NCI-H1694 (cell line): ENCODE measurements at places on chromosomes 6 and 20.

- no peak for DNase-seq
Measured at GRCh38 chr6:123965894-123966293, 162.2 kb downstream of the NKAIN2 start.

DNA sequence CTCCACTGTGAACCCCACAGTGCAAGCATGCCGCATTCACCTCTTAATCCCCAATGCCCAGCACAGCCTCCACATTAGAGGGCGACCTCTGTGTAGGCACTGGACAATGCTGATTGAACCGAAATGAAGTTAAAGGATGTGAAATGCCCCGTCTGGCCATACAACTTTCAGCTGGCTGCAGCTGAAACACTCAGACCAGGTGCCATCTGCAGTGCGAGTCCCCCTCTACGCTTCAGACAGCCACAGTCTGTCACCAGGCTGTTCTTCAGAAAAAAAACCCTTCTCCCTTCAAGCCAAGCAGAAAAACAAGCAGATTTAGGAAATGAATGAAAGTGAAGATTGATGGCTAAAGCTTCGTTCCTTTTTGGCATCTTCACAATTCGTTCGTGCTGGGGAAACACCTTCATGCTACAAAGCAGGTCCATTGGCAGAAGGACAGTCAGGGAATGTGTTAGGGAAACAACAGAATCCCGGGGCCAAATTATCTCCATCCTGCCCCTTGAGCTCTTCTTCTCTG is 44.7 kb downstream of the TNFAIP3 start:
- DNase-seq, result no peak

DNA sequence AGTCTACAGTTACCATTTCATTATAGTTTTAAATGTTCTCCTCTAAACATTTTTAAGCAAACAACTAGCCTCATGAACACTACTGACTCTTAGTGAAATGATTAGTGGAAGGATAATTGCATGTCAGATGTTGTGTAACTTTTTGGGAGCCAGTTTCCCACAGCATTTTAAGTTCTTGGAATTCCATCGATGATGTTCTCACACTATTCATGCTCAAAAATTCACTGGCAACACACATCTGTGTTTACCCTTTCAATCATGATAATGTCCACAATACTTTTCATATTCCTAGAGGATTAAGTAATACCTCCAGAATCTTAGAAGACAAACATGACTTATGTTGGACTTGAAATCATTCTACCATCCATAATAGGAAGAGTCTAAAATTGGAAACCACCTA is 678.1 kb upstream of the ID4 start:
- no peak for DNase-seq

- DNase-seq, result no peak
Measured at GRCh38 chr6:155311086-155311485, 3.2 kb downstream of the TFB1M start.

GRCh38 chr6:17725083-17725482 is 18.4 kb upstream of the NUP153 start:
- DNase-seq, result peak; percentile 60

DNA sequence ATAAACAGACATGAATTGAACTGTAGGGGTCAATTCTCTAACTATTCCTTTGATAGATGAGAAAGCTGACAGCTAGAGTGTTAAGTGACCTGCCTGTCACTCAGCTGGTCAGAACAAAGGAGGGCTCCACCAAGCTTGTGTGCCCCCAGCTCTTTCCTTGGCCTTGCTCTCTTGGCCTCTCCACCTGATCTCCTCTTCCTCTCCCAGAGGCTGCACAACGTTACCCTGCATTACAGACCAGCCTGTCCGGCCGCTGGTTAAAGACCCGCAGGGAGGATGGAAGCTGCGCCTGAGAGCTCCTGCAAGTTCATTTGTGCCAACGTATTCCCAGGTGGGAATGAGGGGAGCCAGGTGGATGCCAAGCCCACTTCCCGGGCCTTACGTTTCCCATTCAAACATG is 22.5 kb downstream of the AGPAT4 start:
- no peak for DNase-seq

- no peak for DNase-seq
Measured at GRCh38 chr20:47605673-47606413, 104.2 kb downstream of the NCOA3 start.

- no peak for DNase-seq
Measured at GRCh38 chr6:39870950-39871349, 63.3 kb downstream of the MOCS1 start.

DNA sequence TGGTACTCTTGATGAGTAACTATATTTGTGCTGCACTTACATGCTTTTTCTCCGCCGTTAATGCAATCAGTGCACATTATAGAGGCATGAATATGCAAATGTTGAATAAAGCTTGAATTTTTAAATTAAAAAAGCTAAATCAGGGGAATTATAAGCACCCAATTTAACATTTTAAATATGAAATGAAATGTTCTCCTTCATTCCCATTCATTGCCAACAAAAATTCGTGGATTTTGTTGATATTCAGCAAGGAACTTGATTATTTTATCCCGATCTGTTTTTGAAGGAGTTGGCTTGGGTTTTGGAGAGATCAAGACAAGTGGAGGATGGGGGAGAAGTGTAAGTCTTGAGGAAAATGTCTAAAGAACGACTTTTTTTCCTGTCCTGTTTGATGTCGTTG is 318.7 kb upstream of the SOX4 start:
- no peak for DNase-seq

GRCh38 chr20:40635971-40636370 is 53.1 kb downstream of the MAFB start:
- no peak for DNase-seq

DNA sequence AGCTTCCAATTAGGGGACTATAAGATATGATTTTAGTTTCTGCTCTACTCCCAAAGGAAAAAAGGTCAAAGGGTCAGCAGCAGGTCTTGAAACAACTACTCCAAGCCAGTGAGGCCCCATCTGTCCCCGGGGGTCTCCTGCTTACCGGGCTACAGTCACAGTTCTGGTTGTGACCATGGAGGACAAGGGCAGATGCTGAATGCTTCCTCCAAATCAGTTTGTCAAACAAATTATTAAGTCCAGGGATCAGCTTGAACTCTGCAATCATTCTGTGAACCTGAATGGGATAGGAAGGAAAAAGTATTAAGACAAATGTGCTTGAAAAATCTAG is 60.2 kb downstream of the MYH7B start:
- no peak for DNase-seq

DNA sequence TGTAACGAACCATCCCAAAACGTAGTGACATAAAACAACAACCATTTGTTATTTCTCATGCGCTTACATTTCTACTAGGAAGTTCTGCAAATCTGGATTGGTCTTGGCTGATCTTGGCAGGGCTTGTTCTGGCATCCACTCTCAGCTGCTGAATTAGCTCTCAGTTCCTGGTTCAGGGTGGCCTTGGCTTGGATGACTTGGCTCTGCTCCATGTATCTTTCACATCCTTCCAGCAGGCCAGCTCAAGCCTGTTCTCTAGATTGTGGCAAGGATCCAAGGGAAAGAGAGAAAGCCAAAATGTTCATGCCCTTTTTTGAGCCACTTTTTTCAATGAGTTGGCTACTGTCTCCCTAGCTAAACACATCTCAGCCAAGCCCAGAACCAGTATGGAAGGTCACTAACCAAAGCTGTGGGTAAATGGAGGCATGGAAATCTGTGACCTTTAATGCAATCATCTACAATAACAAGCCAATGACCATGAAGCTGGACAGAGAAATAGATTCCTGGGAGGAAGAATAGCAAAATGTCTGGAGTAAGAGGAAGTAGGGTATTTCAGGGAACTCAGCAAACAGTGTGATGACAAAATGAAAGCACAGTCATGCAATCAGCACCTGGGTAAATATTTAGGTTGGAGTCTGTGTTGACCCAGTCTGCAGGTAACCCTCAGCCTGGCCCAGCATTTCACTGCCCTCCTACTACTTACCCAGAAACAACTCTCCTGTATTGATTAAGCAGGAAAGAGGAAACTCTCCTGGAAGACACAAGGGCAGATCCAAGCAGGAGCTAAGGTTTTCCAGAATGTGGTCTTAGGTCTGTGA is 32.7 kb upstream of the SNAP25 start:
- DNase-seq, result peak; percentile 24

- DNase-seq, result no peak
Measured at GRCh38 chr6:128487055-128487454, 33.3 kb downstream of the PTPRK start.

GRCh38 chr6:8530785-8531435 is 95.6 kb upstream of the SLC35B3 start:
- DNase-seq, result no peak

DNA sequence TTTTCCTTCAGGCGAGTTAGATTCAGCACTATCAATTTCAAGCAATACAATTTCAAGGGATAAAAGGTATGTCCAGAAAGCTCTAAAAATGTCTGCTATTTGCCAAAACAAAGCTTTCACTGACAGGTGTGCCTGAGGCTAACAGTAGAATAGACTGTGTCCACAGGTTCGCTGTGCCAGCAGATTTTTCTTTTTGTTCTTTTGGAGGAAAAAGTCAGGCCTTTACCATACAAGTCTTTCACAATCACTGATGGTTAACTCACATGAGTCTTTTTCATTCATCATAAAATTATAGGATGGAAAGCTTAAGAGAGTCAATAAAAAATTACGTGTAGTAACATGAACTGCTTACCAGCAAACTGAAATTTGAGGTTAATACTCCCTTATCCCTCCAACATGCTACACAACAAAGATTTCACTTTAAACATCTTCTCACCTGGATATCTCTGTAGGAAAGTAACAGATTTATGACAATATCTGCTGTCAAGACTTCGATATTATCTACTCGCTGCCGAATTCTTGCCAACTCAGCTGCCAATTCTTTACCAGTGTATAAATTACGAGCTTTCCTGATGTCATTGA is 95.4 kb downstream of the MAP3K5 start:
- DNase-seq, result no peak

DNA sequence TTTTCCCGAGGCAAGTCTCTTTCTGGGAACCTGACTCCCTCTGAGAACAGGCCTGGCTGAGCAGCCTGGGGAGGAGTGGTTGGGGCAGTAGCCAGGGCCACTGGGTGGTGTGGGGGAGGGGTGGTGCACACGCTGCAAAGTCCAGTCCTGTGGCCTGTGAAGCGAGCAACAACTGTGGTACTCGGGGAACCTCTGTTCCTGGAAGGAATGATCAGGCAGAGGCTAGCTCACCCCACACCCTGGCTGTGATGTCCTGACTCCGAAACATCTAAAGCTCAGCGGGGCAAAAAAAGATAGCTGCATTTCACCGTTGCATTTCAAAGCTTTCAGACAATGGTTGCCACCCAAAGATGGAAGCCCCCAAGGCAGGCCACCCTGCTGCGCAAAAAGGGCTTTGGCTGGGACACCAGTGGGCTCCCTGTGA is 25.5 kb downstream of the PCK1 start:
- DNase-seq, result no peak

- DNase-seq, result no peak
Measured at GRCh38 chr20:2585811-2586210, 49.4 kb downstream of the TMC2 start.

DNA sequence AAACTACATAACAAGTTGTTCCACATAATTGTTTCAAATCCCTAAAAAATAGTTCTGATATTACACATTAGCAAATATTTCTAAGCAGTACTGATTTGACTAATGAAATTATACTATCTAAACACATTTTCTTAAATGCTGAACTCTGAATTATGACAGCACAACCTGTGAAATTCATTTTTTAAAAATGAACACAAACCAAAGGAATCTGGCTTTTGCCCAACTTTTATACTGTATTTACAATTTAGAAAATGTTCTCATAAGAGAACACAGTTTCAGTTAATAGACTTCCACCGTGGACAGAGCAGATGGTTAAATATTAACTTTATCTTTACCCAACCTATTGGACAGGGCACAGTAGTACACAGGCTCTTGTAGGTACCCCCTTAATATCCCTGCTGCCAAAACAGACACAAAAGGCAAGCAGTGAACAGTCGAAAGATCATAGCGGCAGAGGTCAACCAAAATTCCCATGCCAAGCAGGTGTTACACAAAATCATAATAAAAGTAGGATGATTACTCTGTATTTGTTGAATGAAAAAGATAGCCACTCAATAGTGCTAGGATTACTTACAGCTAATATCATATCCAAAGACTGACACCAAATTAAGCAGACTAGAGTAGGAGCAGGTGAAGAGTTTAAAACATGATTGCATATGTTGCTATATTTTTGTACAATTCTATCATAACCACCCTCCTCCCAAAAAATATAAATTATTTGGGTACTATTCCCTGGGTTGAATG is 122.5 kb downstream of the RNGTT start:
- no peak for DNase-seq

DNA sequence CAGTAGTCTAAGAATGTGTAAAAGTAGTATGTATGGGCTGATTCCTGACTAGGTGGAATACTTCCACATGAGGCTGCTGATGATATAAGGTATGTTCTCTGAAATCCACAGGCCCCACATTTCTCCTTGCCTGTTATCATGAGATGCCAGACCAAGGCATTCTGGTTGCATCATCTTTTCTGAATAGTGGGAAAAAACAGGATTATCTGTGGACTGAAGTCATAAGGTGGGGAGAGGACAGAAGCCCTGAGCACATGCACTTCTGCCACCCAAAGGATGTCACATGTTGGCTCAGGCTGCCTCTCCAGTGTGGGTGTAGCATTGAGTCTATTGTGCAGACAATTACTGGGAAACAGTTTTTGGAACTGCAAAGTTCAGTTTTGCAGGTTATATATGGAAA is 184.5 kb upstream of the RAB32 start:
- no peak for DNase-seq

DNA sequence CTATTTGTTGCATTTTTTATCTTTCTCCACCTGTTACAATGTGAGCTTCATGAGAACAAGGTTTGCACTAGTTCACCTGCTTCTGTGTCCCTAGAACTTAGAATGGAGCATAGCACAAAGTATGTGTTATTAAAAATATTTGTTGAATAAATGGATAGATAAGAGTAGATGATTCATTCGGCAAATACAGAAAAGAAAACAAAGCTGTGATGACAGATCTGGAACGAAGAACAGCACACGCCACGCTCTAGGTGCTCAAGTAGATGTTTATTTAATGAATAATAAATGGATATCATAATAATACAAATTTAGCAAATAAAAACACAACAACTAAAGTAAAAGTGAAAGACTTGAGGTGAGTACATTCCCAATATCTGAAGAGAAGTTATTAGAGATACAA is 273.1 kb downstream of the HAO1 start:
- no peak for DNase-seq

GRCh38 chr6:89941031-89941762 is 46.9 kb downstream of the GJA10 start:
- DNase-seq, result no peak

GRCh38 chr20:13991311-13991710 is 897 bp upstream of the SEL1L2 start:
- no peak for DNase-seq

DNA sequence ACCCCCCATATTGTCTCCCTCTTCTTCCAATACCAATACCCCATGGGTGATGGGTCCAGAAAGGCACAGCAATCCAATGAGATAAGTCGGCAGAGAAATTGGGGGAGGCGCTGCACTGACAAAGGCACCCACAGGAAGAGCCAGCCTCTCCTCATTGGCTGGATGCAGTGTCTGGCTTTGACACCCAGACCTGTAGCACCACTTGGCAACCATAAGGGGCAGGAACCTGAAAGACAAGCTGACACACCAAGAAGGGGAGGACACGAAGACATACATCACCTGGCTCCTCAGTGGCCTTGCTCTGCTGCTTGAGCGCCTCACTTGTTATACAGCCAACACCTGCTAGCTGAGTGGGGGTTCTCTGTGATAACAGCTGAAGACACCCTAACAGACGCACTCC is 19.4 kb upstream of the SLC4A11 start:
- no peak for DNase-seq

GRCh38 chr6:126949786-126950185 is 168.7 kb upstream of the RSPO3 start:
- DNase-seq, result no peak
